ENCODE measurements at places on chromosomes 5 and 9.

DNA sequence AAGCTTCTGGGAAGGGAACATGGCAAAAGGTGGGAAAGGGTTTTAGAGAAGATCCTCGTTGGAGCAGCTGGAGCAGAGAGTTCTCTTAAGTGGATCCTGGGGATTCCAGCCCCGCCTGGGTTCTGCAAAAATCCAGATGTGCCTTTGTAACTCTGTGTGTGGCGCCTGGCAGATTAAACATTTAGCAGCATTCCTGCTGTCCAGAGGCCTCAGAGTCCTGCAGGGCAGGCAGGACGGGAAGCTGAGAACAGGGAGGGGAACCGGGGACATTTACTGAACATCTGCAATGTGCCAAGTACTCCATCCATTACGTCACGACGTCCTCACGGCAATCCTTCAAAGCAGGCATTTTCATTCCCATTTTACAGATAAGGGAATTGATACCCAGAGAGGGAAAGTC is 6.0 kb downstream of the EIF4E1B start:
- no peak for DNase-seq

DNA sequence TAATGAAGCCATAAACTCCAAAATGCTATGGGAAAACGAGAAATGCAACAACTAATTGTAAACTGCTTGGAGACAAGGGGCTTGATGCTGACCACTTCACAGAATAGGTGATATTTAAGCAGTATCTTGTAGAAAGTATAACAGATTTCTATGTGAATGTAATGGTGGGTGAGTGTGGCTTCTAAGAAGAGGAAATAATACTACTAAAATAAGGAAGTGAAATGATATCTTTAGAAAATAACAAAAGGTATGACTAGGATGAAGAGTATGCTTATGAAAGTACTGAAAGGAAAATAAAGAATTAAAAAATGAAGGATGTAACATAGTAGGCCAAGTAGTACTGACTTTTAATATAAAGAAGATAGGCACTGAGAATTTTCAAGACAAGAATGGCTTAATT is 94.2 kb downstream of the AGTPBP1 start:
- DNase-seq: no peak

- no peak for DNase-seq
Observed at GRCh38 chr9:38443597-38443996, 19.3 kb upstream of the IGFBPL1 start.

DNA sequence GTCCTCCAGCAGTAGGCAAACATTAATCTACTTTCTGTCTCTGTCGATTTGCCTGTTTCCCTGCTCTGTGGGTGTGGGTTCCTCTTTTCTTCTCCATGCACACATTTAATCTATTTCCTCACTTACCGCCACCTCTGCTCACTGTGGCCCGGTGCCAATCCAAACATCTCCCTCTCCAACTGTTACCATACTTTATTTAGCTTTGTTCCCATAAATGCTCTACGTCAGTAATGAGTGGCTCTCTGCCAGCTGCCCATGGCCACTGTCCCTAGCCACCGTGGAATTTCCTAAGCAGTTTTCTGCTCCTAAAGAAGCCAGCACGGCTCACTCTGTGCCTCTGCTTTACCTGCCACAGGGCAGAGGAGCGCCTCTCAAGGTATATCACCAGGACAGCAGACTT is 19.5 kb upstream of the GOLPH3 start:
- peak; percentile 77 for DNase-seq

DNA sequence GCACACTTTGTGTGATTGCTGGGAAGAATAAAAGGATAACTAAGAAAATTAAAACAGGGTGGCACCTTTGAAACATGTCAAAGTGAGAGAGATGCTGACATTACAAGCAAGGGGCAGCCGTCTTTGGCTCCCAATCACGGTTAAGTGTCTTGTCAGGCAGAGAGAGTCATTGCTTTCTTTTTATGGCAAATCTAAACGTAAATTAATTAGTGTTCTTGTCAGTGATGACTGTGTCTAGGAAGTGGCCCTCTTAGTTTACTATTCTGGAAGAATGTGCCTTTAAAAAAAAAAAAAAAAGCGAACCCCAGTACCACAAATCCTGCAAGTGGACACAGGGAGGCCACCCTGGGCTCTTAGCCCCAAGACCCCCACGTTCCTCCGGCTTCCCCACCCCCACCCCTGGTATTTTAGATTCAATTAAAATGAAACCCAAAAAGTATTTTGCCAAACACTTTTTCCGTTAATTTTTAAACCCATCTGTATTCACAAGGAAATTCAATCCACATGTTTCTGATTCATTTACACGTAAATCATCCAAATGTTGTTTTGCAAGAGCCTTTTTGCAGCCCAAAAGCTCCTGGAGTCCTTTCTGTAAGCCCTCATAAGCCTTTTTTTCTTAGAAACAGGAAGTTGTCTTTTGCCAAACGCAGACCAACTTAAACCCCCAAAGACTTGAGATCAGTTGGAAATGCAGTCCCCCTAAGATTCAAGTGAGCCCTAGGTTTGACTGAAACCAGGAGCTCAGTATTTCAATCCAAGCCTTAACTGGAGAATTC is 399.3 kb downstream of the EBF1 start:
- DNase-seq: no peak

GRCh38 chr5:154542581-154542980 is 64.6 kb upstream of the HAND1 start:
- no peak for DNase-seq
